ENCODE measurements at places on chromosomes 4 and X.

DNA sequence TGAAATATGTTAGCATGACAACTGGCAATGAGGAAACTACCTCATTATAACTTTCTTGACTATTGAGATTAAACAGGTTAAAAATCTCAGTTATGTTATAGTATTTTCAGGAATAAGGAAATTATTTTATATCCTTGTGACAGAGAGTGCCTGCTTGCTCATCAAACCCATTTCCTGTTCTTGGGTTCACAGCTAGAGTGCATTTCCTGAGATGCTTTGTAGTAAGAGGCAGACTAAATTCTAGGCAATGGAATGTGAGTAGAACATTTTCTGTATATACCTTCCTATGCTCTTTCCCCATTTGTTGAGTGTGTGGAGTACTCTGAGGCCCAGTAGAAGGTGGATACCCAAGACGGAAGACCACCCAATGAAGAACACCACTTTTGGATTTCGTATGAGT, 96.9 kb upstream of the CASK start:
- DNase-seq = no peak

DNA sequence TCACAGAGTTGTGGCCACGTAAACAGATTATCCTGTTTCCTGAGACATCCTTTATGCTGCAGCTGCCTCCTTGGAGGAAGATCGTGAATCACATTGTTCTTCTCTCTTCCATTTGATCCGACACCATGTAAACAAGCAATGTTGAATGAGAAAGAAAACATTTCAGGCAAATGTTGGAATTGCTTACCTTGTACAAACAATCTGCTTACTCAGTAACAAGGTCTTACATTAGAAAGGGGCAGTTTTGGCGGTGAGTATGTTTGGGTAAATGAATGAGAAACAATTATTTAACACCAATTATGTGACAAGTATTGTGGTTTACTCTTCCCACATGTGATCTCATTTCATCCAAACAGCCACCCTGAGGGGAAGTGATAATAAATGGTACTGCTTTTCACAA, 637.8 kb downstream of the RAB28 start:
- DNase-seq = no peak

DNA sequence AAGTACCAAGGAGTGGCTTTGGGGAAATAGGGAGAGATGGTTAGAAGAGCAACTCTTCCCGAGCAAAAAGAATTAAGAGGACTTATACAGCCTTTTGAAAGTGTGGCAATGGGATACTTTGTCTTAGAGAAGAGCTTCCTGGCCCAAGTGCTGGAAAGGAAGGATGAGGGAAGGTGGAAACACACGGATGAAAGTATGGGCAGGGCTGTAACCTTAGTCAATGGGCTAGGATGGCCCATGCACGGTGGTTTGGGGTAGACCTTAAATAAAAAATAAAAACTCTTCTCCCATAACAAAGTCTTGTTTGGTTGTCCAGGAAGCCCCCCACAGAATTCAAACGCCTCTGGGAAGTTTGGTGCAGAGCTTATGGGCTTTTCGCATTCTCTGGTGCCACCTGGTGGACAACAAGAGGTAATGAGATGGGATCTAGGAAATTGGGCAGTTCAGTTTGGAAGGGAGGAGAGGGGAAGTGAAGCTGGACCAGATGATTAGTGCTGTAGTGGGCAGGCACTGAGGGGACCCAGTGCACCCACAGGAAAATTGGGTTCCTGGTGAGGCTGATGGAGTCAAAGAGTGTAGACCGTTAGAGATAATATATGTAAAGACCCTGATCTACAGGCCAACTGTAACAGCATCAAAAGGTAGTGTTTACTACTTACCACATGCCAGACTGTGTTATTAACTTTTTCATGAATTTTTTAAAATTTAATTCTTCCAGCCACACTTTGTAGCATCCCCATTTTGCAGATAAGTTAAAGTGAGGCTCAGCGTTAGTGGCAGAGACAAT, 13.8 kb upstream of the ENOX2 start:
- peak; percentile 12 for DNase-seq

- DNase-seq = no peak
Observed at GRCh38 chr4:55730280-55730931, 89.2 kb upstream of the EXOC1L start.

DNA sequence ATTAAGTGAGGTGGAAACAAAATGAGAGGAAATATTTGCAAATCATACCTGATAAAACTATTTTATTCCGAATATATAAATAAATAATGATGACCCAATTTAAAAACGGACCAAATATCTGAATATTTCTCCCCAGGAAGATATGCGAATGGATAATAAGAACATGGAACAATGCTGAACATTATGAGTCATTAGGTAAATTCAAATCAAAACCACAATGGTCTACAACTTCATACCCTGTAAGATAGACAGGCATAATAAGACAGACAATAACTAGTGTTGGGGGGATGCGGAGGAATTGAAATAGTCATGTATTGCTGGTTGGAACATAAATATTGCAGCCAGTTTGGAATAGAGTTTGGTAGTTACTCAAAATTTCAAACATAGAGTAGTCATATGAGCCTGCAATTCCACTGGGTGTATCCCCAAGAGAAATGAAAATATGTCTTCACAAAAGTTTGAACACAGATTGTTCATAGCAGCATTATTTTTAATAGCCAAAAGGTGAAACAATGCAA, 47.6 kb upstream of the DRP2 start:
- DNase-seq = no peak

DNA sequence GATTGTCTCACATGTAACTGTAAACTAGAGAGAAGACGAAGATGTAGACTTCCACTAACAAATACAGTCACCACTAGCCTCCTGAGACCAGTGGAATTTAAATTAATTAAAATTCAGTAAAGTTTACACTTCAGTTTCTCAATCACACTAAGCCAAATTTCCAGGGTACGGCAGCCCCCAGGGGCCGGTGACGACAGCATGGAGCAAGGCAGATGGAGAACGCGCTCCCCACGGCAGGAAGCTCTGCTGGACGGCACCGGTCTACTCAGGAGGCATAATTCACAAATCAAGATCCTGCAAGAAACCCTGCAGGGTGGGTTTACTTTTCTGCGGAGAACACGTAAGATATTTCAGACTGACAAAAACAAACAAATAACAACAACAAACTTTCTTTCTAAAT, 80.7 kb downstream of the FAT1 start:
- DNase-seq = peak; percentile 38

DNA sequence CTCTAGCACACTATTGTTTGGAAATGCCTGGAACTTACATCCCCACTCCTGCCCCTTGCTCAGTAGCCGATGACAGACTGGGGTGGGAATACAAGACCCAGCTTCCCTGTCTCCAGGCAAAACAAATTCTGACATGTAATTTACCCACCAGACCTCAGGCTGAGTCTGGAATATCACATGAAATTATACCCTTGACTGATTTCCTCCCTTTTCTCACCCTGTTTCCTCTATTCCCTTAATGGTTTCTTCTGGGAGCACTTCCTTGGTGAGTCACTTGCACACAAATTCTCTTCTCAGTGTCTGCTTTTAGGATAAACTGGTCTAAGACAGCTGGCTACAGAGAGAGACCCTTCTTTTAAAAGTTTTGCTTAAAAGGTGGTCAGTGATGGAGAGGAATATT, 65.8 kb upstream of the DIPK2B start:
- DNase-seq = no peak

DNA sequence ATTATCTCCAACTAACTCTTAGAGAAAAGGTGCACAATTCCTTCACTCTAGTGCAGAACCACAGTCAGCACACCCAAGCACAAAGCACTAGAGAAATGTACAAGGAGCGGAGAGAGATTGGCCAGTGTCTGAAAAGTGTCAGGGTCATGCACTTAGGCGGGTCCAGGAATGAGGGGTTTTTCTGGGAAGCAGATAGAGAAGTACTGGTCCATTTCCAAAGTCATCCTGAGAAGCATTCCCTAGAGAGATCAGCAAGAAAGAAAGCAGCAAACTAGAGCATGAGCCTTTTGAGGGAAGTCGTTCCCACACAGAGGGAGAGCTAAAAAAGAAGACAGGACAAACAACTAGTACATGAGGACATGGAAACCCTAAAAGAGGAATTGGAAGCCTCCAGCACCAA, 168.1 kb upstream of the MAP3K15 start:
- no peak for DNase-seq

DNA sequence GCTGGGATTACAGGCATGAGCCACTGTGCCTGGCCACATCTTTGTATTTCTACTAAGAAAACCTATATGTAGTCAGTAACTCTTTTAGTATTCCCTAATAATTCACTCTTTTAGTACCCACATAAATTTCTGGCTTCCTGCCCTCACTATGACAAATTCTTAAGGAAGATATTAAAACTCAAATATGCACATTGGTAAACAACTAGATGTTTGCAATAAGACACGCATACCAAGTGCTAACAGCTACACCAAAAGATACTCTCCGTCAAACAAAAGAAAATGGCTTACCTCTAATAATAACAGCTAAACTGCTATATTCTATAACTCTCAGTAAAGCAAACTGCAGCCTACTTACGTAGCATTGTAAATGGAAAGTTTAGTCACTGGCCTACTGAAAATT, 6.3 kb downstream of the UBA6 start:
- DNase-seq = no peak

DNA sequence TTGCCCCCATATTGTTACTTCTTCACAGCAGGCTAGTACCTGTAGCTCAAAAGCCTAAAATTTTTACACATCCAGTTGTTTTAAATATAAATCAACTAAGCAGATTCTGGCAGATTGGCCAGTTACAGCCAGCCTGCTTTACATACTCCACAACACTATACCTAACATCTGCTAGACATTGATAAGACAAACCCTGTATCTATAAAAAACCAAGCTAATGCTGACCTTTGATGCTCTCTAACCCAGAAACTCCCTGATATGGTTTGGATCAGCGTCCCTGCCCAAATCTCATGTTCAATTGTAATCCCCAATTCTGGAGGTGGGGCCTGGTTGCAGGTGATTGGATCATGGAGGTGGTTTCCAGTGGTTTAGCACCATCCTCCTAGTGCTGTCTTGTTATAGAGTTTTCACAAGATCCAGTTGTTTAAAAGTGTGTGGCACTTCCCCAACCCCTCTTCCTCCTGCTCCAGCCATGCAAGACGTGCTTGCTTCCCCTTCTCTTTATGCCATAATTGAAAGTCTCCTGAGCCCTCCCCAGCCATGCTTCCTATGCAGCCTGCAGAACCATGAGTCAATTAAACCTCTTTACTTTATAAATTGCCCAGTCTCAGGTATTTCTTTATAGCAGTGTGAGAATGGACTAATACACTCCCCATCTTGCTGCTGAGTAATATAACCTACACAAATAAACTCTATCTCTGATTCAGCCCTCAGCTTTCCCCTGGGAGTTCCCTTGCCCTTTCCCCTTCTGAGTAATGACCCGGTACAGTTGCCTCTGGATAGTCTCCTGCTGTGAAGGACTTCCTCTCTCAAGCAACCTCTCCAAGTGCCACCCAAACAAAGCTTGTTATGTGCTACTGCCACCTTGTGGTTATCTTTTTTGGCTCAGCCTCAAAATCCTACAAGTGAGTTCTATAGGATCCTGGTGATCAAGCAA, 39.6 kb downstream of the ZCCHC13 start:
- DNase-seq = no peak

GRCh38 chr4:29304595-29304994, 1415.6 kb upstream of the PCDH7 start:
- DNase-seq = no peak

- no peak for DNase-seq
Observed at GRCh38 chr4:184740980-184741391, 7.1 kb upstream of the CENPU start.

DNA sequence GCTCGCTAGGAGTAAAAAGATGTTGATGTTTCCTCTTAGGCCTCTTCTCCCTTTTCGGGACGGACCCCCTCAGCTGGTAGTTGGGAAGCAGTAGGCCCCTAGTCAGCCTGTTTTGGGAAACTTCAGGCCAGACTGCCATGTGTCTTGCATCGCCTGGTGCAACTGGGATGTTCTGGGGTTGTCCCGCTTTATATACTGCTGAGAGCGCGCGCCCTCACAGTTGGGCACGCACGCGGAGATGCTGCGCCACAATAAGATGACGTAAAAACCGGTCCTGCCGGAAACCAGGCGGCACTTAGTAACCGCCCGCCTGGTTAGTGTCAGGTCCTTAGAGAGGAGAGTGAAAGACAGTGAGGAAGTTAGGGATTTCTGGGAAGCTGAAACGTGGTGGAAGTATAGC, 231.3 kb upstream of the CT83 start:
- DNase-seq = no peak

DNA sequence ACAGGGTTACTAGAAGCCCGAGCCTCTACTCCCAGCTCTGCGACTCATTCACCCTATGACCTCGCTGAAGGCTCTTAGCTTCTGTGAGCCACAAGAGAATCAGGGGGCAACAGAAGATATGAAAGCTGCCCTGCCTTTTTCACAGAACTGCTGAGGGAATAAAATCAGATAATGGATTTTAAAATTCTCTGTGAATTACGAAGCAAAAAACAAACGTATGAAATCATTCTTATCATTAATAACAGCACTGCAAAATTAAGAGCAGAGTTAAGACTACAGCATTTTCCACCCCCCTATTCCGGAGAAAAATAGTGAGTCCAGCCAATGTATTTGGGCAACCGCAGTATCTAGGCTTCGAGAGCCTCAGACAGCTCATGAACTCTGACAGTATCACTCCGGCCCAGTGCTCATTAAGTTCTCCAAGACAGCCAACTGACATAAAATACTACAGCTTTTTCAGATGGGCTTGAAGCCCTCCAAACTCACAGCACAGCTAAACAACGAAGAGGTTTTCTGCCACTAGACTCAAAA, 33.4 kb downstream of the AFAP1 start:
- no peak for DNase-seq

GRCh38 chr4:137890812-137891211, 351.3 kb downstream of the SLC7A11 start:
- DNase-seq = no peak
